ENCODE measurements at places on chromosomes 12 and 14. TPM values are rescaled to one million over a fixed set of nuclear protein-coding genes. Genes with fewer than 3 reads are reported as not detected.
A peak's percentile ranks its signal among the peaks of the same experiment; 100 is the strongest.

MORN3 gene
- 1.6 TPM for total RNA-seq

DNA sequence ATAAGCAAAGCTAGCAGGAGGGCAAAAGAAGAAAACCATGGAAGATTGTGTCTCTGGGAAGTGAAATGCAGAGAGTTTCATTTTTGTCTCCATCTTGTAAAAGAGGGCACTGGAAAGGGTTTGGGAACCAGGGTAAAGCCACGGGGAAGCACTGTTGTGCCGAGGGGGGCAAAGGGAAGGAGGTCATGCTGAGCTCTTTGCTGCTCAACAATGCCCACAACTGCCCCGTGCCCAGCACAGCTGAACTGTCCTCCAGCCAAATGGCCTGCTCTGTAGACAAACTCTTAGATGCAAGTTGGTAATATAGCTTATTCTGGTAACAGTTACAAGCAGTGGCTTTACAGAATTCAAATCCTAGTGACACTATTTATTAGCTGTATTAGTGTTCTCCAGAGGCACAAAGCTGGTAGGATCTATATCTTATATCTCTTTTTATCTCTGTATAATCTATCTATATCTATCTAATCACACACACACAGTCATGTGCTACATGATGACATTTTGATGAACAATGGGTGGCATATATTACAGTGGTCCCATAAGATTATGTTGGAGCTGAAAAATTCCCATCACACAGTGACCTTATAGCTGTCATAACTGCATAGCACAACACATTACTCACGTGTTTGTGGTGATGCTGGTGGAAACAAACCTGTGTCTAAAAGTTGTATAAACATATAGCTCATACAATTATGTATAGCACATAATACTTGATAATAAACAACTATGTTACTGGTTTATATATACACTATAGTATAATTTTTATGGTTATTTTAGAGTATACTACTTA, 203.4 kb upstream of the DDHD1 start:
- no peak for DNase-seq

ITGB7 gene
- total RNA-seq, result 0.42 TPM

CD27 gene
- total RNA-seq, result not detected

DNA sequence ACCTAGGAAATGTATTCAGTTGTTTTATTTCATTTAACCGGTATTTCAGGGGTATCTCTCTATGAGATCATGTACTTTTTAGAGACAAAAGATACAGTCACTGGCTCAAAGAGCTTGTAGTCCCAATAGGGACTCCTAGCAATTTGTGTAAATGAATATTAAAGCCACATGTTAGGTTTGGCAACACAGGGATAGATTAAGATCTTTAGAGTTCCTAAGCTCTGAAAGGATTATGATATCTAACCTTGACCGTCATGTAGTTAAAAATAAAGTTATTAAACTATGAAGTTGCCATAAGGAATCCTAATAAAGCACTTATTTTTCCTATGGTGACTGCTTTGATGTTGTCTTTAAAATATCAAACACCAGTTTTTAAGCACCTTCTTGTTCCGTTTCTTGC, 100.4 kb upstream of the FGD4 start:
- DNase-seq, result no peak

TBC1D30 gene
- total RNA-seq, result 19.9 TPM

- DNase-seq, result no peak
Observed at GRCh38 chr14:104591506-104592291, 12.1 kb downstream of the C14orf180 start.

- DNase-seq, result no peak
Observed at GRCh38 chr14:83909507-83909906, 1620.4 kb upstream of the FLRT2 start.

DNA sequence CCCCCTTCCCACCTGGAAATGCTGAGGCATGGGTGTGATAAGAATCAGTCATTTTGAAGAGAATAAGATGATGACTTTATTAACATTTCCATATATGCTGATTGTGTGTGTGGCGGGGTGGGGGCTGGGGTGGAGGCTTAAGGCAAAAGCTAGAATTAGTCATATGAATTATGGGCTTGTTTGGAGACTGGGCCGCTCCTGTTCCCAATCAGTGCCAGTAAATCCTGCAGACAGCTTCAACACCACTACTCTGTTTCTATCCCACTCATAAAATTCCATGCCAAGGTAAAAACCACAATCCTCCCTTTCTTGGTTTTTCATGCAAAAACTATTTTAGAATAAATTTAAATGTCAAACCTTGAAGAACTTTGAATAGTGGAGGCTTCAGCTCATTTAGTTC, 29.9 kb upstream of the SLC38A2 start:
- no peak for DNase-seq

DNA sequence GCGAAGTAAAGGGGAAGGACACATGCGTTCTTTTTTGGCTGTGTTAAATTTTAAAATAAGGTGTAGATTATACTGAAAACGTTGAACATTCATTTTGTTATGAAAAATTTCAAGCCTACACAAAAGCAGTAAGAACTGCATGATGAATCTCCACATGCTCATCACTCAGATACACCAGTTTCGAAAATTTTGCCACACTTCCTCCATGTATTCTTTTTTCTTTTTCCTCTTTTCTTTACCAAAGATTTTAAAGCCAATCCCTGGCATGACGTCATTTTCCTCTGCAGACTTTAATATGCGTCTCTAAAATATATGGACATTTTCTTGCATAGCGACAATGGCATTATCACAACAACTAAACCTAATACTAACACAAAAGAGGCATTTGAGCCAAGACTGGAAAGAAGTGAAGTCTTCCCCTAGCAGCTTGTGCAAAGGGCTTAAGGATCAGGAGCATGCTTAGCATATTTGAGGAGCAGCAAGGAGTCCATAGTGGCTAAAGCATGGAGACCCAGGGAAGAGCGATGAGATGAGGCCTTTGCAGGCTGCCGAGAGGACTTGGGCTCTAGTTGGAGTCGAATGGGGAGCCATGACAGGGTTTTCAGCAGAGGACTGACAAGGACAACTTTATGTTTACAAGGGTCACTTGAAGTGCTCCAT, 111.9 kb downstream of the ERC1 start:
- DNase-seq, result no peak

DNA sequence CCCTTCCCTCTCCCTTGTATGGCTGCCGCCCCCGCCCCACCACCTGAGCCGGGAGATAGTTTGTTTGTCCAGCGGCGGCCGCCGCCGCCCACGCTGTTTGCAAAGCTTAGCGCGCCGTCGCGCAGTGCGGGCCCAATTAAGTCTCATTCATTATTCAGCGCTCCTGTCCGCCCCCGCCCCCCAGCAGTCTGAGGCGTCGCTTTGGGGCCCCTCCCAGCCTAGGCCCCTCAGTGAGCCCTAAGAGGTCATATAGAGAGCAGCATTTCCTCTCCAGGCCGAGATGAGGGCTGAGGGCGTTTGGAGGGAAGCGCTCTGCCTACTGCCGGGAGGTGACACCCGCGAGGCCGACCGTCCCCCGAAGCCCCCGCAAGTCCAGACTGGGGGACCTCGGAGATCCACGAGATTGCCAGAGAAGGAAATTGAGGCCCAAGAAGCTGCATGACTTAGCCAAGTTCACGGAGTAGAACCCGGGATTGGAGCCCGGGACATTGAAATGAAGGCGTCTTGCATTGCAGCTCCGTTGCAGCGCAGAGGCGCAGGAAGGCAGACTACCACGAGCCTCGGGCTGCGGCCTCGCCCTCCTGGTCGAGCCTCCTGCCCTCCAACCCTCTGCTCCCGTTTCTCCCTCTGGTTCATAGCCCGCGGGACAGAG, at the start of gene DNAJC22:
Gene DNAJC22, plus strand, starts transcription at position 230 of the 652 bp plus-strand sequence. CDS start 1,985 bp downstream, outside the sequence.
- no peak for DNase-seq

DNA sequence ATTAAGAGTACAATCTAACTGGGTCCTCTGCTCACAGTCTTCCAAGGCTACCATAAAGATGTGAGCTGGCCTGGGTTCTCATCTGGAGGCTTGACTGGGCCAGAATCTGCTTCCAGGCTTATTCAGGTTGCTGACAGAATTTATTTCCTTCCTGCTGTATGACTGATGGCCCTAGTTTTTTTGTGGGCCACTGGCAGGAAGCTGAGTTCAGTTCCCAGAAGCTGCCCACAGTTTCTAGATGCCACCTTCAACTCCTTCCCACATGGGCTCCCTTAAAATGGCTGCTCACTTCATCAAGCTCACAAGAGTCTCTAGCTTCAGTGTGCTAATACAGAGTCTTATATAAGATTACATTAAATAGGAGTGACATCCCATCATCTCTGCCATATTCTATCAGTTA, 121.7 kb upstream of the CAND1 start:
- DNase-seq, result no peak

DNA sequence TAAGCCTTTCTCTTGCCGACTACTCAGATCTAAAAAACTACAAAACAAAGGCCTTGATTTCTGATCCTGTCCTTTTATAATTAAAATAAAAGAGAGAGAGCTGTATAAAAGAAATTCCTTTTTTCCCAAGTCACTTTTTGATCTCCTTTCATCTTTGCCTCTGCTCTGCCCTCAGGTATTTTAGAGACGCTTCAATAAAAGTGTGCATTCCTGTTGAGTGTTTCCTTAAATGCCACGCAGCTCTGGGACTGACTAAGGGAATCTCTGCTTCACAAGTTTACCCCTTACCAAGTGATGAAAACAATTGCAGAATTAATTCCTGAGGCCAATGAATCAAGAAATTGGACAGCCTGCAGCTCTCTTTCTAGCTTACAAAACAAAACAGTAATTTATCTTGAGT, 1109.8 kb downstream of the TMTC2 start:
- DNase-seq, result no peak

DNA sequence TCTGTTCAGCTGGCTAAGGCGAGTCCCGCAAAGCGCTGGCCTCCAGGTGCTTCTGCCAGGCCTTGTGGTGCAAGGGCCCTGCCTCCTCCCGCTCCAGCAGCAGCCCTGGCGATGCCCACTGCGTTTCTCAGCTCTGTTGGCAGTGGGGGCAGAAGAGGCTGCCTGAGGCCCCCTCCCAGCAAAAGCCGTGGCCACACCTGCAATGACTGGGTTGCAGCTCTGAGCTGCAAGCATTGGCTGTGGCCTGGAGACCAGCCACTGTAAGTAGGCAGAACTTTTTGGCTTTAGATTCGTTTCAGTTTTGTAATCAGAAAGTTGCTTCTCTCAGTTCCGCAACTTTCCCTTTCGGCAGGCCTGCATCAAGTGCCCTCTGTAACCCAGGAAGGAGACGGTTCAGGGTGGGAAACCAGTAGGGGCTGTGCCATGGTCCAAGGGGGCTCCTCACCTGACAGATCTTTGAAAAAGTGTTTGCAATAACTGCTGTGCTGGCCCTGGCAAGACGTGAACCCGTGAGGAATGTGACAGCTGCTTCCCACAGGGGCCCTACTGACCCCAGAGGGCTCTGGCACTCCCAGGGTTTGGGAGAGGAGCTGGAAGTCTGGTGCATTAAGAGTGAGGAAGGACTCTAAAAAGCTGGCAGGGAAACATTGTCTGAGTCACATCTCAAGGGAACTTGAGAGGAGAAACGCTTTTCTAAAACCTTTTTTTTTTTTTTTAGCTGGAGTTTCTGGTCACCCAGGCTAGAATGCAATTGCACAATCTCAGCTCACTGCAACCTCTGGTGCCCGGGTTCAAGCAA, 54.5 kb upstream of the MAX start:
- no peak for DNase-seq

ETFBKMT gene
- total RNA-seq, result 2.7 TPM

DNA sequence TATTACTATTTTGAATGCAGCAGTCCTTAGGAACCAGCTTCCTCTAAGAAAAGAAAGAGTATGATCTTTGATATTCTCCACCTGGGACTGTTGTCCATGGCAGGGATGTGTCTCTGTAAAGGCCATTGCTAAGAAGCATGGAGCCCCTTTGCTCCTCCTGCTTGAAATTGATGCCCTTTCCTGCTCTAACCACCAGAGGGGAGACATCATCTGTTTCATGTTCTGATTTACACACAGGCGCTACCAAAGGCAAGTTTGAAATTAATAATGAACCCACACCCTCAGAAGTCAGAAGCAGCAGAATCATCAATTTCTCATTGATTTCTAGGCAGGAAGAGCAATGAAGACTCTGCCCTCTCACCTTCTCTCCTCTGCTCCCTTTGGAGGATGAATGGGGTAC, 253.8 kb downstream of the RMST start:
- no peak for DNase-seq

TNFAIP2 gene
- 23.2 TPM for total RNA-seq

ARHGAP9 gene
- under 0.01 TPM for total RNA-seq

DNA sequence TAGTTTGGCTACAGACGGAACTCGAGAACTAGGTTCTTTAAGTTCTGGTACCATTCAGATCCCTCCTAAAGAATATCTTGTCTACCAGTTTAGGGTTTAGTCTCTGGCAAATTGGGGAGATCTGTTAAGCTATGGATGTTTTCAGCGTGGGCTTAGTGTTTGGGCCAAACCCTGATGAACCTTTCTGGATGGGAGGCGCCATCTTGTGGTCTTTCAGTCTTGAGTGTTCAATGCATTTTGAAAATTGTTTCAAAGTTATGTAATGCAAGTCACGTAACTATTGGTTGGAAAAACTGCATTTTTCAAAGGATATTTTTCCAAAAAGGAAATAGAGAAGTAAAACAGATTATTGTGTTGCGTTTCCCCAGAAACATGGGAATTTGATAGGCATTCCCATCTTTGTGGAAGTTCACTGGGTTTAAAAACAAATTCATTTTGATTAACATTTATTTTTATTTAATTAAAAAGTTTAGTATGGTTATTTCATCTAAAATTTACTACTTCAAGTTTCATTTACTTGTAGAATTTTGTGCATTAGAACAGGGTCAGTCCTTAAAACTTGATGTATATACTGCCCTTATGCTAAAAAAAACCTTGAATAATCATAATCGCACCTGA, 169.0 kb downstream of the PRIMA1 start:
- peak; percentile 4 for DNase-seq

DNA sequence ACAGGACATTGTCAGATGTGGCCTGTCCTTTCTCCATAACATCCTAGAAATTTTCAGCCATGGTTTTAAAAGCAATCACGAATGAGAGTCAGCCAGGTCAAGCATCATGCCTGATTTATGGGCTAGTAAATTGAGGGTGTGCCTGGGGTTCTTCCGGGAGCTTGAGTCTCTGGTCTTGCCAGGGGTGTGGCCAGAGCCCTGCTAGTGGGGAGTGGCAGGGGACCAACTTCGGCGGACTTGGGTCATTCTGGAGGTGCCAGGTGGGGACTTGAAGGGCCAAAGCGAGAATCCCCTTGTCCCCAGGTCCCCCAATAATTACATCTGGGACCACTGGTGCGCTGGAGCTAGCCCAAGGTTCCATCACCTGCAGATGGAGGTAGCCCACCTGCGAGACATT, 5.7 kb downstream of the OTUB2 start:
- DNase-seq, result no peak
